Skeletal muscle cell (primary cell): ENCODE measurements at places on chromosomes 12 and 14.
A peak's percentile ranks its signal among the peaks of the same experiment; 100 is the strongest.

- no peak for DNase-seq
Measured at GRCh38 chr12:12336049-12336411, 14.0 kb downstream of the MANSC1 start.

DNA sequence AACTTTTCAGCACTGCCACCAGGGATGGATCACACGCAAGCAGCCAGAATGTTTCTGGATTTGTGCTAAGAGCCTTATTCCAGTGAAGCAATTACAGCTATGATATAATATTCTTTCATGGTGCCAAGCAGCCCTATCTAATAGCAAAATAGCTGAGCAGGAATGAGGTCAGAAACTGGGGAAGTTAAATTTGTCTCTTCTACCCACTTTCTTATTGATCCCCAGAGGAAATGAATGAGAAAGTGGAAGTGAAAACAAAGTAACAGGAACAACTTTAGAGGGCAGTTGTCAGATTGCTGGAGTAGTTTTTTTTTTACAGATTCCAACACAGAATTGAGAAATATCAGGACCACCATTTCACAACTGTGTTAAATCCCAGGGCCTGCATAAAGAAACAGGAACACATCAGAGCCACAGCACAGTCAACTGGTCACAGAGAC is 44.8 kb downstream of the GCH1 start:
- no peak for DNase-seq

- DNase-seq, result no peak
Measured at GRCh38 chr14:50800032-50800431, 30.9 kb downstream of the NIN start.

DNA sequence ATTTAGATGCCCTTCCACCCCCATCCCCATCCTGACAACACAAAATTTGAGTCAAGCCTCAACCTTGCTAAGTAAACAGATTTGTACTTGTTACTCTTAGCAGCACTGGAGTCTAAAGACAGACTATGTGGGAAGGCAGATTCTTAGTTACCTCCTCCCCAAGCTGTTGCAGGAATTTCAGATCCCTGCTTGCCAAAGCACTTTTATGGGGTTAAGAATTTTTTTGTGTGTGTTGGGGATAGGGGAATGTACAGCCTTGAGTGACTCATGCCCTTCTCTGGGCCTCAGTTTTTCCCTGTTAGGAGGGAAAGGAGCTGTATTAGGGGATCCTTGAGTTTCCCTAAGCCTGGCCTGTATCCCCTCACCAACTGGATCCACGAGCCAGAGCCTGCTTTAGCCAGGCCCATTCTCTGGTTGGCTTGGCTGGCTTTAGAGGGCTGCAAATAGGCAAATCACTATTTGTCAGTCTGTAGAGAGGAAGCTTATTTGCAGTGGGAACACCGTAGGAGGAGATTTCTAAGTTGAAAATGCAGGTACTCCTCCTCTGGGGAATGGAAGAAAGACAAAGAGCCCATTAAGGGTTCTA is 27.7 kb upstream of the RNU6-8 start:
- peak; percentile 78 for DNase-seq

- no peak for DNase-seq
Measured at GRCh38 chr12:51626629-51627028, 35.6 kb downstream of the SCN8A start.

GRCh38 chr14:100132903-100133510 is 26.4 kb downstream of the DEGS2 start:
- no peak for DNase-seq

DNA sequence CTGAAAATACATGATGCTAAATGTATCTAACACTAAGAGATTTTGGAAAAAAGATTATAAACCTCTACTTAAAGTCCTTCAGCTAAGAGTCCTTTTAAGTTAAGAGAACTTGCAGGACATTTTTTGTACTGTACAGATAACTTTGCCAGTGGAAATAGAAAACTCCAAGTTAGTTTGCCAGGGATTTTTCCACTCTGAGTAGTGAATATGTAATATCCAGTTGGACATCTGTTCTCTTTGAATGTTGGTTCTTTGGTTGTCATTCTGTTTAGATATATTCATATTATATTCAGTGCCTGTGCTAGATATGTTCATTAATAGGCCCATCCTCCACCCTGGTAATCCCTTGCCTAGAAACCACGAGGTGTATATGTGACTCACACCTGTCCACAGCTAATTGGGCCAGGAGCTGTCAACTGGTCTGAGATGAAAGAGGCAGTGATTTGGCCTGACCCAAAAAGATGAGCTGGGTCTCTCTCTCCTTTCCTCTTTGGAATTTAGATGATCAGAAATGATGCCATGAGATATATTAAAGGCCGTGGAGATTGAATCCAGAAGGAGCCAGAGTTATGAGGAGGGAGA is 261.0 kb upstream of the LRIG3 start:
- DNase-seq, result no peak

DNA sequence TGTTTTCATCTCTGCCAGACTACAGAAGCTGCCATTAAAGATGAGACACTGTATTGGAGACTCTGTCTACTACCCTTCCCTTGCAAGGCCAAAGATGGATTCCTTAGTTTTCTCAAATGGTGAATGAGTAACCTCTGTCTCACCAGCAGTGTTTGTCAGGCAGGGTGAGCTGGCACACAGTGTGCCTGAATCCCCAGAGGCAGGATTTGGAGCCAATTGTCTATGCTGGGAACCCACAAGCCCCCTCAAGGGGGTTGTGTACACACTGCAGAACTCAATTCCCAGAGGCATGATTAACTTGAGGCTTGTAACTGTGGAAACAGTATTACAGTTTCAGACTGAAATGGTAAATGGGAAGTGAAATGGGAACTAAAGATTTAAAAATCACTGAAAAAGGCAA is 136.8 kb upstream of the PTPRB start:
- peak; percentile 94 for DNase-seq

GRCh38 chr14:106459971-106460730 is 933.8 kb downstream of the TMEM121 start:
- no peak for DNase-seq

- no peak for DNase-seq
Measured at GRCh38 chr12:52050116-52050757, 1.0 kb upstream of the NR4A1 start.

GRCh38 chr12:6552140-6552551 is 3.7 kb downstream of the IFFO1 start:
- DNase-seq, result no peak

GRCh38 chr12:5437182-5437583 is 5.3 kb downstream of the NTF3 start:
- DNase-seq, result no peak

DNA sequence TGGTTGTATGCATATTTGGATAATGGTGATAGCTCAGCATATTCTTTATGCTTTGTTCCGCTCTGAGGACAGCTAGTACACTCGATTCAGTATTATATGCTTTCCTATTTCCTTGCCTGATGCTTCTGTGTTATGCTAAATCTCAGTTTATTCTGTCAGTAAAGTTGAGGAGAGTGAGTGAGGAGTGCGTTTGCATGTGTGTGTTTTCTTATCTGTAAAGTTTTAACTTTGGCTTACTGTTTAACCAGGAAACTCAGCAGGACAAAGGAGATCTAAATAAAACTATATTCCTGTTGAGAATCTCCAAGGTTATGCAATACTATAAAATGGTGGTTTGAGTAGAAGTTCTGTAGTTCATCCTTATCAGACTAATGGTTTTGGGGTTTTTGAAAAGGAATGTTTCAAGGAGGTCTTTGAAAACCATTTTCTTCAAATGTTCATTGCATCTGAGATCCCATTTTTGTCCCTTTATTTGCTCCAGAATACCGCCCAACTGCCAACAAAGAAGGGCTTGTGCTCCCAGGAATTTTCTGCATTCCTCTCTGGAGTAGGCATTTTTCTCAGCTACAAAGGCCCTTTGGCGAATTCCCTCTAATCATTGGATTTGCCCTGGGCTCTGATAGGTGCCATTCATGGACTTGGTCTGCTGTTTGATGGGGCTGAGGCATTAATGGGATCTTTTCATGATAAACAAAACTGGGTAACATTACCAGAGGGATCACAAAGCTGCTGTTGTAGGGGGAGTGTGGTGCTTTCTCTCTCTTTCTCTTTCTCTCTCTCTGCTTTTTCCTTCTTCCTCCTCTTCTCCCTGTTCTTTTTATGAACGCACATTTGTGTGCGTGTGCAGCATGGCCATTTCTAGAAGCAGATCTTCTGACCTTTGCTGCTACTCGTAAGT is 71.7 kb downstream of the HMGA2 start:
- DNase-seq, result no peak

GRCh38 chr12:80684077-80684495 is 23.3 kb upstream of the MYF6 start:
- no peak for DNase-seq

DNA sequence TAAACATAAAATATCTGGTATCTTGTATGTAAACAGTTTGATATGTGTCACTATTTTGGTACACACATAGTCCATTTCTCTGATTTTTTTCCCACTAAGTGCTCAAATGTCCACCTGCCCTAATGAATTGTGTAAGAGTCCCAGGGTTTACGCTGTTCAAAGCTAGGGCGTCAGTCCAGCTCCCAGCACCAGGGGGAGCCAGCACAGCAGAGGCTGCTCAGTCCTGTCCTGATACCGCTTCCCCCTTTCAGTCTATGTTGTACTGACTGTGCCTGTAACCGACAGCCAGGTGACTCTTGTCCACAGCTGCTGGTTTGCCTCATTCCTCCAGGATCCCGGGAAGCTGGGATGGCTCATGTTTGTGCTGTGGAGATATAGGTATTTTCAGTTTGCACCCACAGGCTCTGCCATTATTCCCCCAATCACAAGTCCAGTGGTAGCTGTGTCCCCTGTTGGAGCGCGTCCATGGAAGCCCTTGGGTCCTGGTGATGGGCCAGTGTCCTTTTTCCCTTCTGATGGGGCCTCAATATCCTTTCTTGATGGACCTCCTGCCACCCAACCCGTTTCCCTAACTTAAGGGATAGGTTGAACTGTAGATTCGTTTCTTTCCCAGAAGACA is 242.0 kb downstream of the NEDD1 start:
- no peak for DNase-seq

GRCh38 chr12:50642035-50642451 is 121.9 kb upstream of the ATF1 start:
- DNase-seq, result peak; percentile 67

- DNase-seq, result no peak
Measured at GRCh38 chr12:11067514-11067913, 5.4 kb upstream of the TAS2R46 start.

- DNase-seq, result no peak
Measured at GRCh38 chr12:97164936-97165335, 257.9 kb downstream of the NEDD1 start.

DNA sequence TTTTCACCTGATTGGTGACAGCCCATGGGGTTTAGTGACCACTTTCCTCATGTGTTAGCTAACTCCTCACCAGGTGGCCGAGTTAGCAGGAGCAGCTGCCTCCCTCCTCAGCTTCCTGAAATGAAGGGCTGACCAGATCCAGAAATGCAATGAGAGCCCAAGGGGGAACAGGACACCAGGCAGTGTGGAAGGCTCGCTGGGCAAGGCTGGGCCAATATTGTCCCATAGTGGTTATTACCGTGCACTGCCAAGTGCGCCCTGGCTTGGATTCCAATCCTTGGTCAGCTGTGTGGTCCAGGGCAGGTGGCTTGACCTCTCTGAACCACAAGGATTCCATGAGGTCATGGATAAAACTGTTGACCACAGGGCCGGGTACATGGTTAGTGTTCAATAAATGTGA is 3.6 kb upstream of the HSPB8 start:
- no peak for DNase-seq

- no peak for DNase-seq
Measured at GRCh38 chr14:47539031-47539461, 136.4 kb downstream of the MDGA2 start.

GRCh38 chr14:61616524-61617185 is 78.7 kb upstream of the HIF1A start:
- peak; percentile 72 for DNase-seq

- no peak for DNase-seq
Measured at GRCh38 chr12:97714107-97714563, 251.5 kb downstream of the RMST start.

- no peak for DNase-seq
Measured at GRCh38 chr12:23055004-23055403, 430.0 kb downstream of the ETNK1 start.

DNA sequence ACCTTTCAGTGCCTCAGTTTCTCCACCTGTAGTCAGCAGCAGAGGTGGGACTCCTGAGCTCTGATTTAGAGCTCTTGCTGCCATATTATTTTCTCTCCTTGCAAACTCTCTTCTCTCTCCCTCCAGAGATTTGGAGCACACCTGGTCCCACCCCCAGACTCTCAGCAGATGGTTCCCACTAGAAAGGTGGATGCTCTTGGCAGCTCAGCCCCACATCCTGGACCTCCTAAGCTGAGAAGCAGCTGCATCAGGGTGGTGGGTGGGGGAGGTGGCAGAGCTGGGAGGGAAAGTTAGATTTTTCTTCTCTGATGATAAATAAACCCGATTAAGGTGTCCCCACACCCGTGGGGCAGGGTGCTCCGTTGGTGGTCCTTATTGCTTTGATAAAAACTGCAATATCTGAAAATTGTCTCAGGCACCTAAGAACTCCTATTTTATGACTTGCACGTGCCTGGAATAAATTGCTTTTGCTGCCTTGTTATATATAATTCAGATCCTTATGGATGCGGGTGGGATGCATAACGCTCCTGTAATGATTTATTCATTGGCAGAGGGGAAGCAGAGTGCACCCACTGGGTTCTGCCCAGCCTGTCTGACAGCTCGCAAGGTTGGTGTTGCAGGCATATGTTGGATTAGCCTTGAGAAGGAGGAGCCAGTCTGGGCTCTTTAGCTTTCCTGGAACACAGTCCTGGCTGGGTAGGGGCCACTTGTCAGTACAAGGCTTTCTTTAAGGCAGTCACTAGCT is 214.2 kb downstream of the SUDS3 start:
- no peak for DNase-seq

GRCh38 chr12:73342733-73343132 is 1070.6 kb downstream of the TRHDE start:
- DNase-seq, result no peak

- DNase-seq, result no peak
Measured at GRCh38 chr12:46205294-46205693, 63.5 kb downstream of the SLC38A1 start.

GRCh38 chr14:76293923-76294322 is 82.0 kb upstream of the ESRRB start:
- DNase-seq, result no peak

GRCh38 chr12:119115296-119115905 is 63.3 kb upstream of the HSPB8 start:
- no peak for DNase-seq

DNA sequence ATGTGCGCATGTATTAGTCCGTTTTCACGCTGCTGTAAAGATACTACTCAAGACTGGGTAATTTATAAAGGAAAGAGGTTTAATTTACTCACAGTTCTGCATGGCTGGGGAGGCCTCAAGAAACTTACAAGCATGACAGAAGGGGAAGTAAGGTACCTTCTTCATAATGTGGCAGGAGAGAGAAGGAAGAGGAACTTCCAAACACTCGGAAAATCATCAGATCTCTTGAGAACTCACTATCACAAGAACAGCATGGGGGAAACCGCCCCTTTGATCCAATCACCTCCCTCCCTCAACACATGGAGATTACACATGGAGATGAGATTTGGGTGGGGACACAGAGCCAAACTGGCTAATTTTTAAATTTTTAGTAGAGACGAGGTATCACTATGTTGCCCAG is 41.8 kb upstream of the SNX6 start:
- no peak for DNase-seq

GRCh38 chr12:108373111-108373510 is 34.0 kb upstream of the CMKLR1 start:
- no peak for DNase-seq
